Omental fat pad (tissue), 4 donors: ENCODE measurements at places on chromosomes 6 and 20.
A peak's percentile ranks its signal among the peaks of the same experiment; 100 is the strongest.

GRCh38 chr6:10837622-10837994 is 731 bp downstream of the MAK start:
- no peak for DNase-seq

GRCh38 chr6:43953256-43953655 is 174.0 kb downstream of the MRPL14 start:
- DNase-seq, result no peak

DNA sequence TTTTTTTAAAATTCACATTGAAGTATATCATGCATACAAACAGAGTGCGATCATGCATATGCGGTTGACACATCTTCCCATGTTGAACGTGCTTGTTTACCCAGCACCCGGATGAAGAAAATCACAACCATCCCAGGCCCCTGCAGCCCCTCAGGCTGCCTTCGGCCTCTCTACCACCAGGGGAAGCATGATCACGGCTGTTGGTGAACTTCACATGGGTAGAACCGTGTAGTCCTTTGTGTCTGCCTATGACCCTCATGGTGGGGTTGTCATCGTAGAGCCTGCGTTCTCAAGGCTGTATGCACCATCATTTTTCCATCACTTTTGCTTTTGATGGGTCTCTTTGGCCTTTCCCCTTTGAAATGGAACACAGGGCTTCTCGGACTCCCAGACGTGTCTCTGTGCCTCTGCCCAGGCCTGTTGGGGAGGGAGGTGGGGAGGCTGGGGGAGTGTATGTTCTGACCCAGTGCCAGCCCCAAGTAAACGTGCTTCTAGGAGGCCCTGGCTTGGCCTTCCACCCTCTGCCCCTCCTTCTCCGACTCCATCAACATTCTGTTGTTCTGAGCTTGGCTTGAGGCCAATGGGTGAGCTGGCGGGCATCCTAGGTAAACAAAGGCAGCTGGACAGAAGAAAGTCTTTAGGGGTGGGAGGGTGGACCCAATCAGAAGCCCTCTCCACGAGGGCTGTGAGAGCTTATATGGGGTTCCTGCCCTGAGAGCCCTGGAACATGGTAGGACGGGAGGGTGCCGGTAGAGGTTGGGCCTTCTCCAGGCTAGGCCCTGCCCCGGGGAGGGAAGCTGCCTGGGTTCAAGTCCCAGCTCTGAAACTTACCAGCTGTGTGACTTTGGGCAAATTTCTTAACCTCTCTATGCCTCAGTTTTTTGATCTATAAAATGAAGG is 39.7 kb downstream of the TGM2 start:
- DNase-seq, result peak; percentile 20

GRCh38 chr6:112237595-112237994 is 16.8 kb downstream of the LAMA4 start:
- DNase-seq, result no peak
